NCI-H2029 (cell line): ENCODE measurements at places on chromosomes 2 and 18.
A peak's percentile ranks its signal among the peaks of the same experiment; 100 is the strongest.

DNA sequence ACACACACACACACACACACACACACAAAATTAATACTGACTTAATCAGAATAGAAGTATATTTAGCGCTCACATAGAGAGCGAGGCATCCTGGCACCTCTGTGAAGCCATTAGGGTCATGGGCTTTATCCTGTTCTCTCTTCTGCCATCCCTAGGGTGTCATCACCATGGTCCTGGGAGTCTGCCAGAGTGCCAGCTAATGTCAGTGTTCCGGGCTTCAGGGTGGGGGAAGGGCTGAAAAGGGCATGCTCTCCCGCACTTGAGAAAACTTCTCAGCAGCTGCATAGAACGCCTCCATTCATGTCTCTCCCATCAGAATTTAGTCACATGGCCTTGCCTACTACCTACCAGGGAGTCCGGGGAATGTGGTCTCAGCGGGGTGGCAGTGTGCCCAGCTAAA, 19.7 kb upstream of the DYNC2LI1 start:
- no peak for DNase-seq

GRCh38 chr2:47015206-47015605, 99.6 kb upstream of the MCFD2 start:
- DNase-seq, result no peak

DNA sequence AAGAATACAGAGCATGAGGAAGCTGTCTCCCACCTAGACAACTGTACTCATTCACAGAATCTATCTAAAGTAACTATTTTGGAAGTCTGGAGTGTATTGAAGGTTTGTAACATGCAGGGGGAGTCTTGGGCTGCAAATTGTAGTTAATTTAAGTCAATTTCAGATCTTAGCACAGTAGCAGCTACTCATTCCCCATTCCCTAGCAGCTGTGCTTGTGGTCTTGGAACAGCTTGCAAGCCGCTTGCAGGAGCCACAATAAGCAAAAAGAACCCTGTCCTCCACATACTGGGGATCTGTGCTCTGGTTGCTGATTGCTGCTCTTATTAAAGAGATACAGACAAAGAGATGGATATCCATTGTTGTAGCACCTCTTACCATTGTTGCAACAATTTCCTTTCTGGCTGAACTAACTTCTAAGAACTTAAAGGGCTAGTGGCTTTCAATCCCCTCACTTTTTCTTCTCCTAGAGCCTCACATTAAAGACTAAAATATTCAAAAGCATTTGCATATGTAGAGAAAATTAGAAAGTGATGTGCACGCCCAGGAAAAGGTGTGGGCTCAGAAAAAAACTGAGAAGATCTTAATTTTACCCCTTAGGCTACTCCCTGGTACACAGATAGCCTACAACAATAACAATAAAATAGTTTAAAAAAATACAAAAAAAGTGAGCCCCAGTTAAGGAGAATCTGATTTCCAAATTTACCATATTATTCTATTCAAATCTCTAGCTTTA, 1775.1 kb upstream of the PIK3C3 start:
- no peak for DNase-seq

DNA sequence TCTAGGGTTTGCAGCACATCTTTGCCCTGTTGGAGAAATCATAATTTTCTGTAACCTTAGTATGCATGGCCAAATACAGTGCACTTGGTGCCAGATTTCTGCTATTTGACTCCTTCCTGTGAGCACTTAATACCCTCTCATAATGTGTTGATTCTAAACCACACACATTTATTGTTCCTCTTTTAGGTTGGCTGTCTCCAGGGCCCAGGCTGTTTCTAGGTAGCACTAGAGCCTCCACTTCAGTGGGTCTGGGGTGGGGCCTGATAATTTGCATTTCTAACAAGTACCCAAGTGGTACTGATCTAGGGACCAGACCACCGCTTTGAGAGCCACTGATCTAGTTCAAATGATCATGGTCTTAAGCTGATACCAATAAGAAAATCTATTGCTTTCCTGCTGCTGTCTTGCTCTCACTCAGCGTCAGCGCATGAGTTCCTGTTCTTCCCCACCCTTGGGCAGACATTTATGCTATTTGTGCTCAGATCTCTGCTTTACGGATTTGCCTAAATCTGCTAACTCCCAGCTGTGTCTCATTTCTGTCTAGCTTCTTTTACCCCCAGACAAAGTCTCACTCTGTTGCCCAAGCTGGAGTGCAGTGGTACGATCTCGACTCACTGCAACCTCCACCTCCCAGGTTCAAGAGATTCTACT, 7.4 kb downstream of the PTRHD1 start:
- DNase-seq, result peak; percentile 85

DNA sequence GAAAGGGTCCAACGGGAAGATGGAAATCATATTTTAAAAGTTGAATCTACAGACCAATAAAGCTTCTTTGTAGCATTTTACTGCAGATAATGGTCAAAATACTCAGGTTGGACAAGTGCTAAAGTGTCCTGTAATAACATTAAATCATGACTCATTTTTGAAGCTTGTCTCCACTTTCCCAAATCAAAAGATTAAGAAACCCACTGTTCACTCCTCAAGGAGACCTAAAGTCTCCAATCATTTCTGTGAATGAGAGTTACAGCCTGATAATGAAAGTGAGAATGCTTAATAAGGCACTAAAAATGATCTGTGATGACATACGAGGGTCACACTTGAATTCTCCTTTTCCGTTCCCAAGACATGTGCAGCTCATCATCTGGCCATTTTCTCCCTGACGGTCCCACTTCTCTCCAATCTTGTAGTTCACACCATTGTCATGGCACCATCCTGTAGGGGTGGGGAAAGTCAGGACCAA, 53.4 kb downstream of the ATIC start:
- DNase-seq, result no peak

DNA sequence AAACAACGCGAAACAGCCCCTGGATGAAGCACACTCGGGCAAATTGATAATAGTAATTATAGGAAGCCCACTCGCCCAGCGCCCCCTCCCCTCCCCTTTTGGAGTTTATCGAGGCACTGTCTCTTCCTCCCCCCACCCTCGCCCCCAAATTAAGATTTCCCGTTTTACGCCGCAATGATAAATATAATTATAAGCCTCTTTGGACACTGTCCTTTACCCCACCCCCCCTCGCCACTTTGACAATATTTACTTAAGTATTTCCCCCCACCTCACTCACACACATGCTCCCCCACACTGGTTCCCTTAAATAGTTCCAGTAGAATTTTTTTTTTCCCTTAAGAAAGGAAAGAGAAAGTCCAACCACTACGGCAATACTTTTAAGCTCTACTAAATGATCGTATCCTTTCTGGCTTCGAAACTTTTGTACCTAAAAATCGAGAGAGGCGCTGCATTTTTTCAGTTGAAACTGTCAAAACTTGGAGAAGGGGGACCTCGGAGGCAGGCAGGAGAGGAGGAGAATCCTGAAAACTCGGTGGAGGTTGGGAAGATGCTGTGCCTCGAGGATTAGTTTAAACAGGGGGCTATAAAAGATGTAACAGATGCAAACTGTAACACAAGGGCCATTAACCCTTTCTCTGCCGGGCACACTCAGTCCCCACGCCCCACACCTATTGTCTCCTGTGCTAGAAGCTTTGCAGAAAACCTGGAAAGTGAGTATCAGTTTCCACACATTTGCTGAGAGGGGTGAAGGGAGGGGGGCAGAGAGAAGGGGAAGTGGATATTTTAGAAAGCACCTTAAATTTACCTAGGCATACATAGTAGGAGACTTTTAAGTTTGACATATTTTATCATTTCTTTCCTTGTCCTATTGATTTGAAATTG, 1.8 kb downstream of the ZEB2 start:
- DNase-seq, result no peak

DNA sequence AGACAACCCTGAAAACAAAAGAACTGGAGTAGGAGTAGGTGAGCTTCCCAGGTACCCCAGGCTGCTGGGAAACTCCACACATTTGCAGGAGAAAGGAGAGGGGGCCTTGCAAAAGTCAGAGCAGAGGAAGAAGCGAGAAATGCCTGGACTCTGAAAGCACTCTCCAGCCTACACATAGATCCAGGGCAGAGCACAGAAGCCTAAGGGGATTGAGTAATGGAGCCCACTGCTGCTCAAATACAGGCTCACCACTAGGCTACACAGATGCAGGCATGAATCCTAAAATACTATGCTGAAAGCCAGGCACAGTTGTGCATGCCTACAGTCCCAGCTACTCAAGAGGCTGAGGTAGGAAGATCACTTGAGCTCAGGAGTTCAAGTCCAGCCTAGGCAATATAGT, 33.4 kb downstream of the OSBPL1A start:
- no peak for DNase-seq

GRCh38 chr2:38148501-38148900, 72.5 kb upstream of the CYP1B1 start:
- no peak for DNase-seq

DNA sequence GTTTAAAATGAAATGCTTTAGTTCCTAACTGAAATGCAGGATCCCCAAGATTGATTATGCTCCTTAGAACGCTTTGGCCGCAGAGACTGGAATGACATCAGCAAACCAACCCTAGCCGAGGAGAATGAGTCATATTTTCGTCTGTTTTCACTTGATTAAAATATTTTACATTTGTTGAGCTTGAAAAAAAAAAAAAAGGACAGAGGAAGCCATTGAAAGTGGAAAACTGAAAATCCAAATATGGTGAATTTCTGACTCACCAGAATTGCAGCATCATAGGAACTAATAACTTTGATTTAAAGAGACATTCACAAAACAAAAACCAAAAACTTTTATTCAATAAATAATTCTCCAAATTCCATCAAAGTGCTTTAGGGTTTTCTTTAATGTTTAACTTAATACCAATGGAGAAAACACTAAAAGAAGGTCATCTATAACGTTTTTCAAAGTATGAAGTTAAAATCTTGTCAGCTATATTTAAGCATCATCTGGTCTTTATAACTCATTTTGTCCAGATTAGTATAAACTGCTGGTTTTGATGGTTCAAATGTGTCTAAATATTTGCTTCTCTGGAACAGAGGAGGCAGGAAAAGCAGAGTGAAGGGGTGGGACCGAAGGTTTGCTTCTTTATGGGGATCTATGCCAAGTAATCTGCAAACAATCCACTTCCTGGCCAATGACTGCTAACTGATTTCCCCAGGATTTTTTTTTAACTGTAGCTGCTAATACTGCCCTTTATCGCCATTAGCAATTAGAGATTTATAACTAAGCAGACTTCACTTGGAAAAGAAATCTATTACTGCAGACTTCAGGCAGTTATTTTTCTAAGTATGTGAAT, 30.9 kb upstream of the COL5A2 start:
- peak; percentile 7 for DNase-seq

DNA sequence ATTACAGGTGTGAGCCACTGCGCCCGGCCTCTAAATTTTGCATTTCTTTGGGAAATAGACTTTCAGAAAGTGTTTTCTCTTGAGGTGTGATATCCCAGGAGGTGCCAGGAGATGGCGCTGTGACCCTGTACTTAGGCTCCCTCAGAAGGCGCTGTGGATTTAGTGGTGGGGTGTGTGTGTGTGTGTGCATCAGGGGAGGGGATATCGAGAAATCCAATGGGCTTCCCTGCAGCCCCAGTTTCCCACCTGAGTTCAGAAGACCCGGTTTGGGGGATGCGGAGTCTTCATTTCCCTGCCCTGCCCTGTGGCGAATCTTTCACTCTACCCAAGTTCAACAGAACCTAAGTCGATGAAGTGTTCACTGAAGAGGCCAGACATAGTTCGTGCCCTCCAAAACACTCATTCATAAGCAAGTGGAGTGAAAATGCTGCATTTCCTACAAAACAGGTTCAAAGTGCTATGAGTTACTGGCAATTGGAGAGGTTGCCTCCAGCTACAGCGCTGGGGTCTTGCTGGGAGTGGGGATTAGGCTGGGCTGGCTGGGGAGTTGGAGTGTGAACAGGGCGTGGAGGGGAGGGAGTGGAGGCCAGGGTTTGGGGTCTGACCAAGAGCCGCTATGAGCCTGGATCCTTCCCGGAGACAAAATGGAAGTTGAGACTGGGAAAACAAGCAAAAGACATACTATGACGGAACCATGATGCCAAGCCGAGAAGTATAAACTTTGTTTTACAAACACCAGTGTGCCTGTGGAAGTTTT, 6.5 kb upstream of the WNT6 start:
- DNase-seq, result peak; percentile 21

GRCh38 chr2:1593371-1594122, 150.8 kb downstream of the PXDN start:
- DNase-seq, result no peak

- DNase-seq, result no peak
Measured at GRCh38 chr2:239816576-239817467, 208.3 kb downstream of the NDUFA10 start.

DNA sequence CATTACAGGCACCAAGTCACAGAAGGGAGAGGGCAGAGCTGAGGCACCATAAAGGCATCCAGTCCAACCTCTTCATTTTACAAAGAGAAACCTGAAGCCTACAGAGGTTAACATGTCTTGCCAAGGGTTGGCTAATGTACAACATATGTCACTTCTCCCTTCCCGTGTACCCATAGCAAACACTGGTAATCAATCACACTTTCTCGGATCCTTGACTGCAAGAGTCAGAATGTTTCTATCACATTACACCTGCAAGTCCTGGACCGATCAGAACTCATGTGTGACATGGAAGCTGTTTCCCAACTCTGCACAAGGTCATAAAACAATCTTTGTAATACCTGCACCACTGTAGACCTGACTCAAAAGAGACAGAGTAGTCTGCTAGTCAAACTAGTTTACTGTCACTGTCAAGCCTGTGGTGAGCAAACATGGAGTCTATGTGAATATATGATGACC, 6.0 kb downstream of the ANKRD44 start:
- DNase-seq, result peak; percentile 63

- no peak for DNase-seq
Measured at GRCh38 chr2:154623819-154624218, 74.7 kb upstream of the KCNJ3 start.

DNA sequence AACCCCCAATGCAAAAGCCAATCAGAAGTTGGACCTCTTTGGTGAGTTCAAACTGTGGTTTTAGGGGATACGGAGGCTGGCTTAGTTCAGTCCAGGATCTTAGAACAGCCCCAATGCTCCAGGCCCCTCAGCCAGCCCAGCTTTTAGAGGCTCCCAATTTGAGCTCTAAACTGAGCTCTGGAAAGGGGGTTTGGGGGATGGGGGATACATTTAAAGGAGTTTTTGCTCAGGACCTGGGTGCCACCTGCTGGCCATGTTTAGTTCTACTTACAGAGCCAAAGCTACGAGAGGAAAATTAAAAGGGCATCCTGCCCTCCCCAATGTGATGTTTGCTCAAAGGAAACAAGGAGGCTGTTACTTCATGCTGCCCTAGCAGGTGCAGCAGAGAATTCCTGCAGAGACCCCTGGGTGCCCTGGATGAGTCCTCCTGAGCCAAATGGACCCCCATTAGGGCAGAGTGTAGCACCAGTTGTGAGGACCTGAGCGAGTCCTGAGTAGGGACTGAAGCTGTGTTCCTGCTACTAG, 15.9 kb upstream of the TMEM214 start:
- peak; percentile 57 for DNase-seq

DNA sequence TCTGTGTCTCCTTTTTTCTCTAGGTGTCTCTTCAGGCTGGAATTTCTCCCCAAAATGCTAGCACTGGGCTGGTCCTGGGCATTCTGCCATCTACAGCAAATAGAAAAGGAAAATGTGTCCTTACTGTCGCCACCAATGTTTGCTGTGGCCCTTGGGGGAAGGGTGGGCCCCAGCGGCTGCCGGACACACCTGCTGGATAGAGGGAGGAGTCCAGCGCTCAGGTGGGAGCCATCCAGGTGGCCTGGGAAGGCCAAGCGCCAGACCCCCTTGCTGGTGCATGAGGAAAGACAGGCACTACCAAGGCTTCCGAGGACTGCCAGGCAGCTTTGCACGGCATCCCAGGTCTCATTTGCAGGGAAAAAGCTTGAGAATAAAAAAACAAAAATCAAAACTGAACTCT, 147.7 kb upstream of the GATA6 start:
- no peak for DNase-seq
